Upper lobe of left lung (tissue), 6 donors: ENCODE measurements at places on chromosomes 11 and 22. TPM values are rescaled to one million over a fixed set of nuclear protein-coding genes. Genes with fewer than 3 reads are reported as not detected.

- DNase-seq: no peak
These were observed 300.3 kb downstream of the ST3GAL4 start for GRCh38 chr11:126655807-126656128.

DNA sequence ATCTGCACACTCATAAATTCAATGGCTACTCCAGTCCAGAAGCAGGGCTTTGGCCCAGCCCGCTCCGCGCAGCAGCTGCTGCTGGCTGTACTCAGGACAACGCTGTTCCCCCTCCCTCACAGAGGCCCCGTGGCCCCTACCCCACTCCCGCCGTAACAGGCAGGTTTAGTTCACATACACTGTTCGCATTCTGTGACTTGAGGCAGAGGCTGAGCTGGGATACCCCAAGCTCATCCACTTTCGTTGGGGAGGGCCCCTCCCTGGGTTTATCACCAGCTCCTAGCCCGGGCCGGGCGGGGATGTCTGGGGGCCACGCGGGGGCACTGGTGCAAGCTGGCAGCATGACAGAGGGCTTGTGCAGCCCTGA lies 52.4 kb downstream of the SYT13 start:
- peak; percentile 65 for DNase-seq

The TSKU gene
- total RNA-seq: 6.8 TPM

- peak; percentile 79 for DNase-seq
These were observed at the start of gene GUCY1A2 for GRCh38 chr11:107018219-107018901. Gene GUCY1A2, minus strand, starts transcription at chr11:107018476. Its CDS starts 421 bp downstream, at chr11:107018055.

The ETS1 gene
- total RNA-seq: 85.8 TPM

DNA sequence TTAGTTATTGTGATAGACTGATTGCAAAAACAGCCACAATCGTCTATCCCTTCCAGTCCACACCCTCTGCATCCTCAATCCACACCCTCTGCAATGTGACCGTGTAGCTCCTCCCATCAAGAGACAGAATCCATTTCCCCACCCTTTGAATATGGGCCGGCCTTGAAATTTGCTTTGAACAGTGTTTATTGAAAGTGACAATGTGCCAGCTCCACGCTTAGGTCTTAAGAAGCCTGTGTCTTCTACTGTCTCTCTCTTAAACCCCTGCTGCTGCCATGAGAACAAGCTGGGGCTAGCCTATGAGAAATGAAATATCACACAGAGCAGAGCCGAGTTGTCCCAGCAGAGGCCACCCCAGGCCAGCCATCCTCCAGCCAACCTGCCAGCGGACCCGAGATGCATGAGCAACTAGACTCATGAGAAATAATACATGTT lies 22.3 kb upstream of the MICAL2 start:
- DNase-seq: peak; percentile 44

The SEPTIN3 gene
- 0.79 TPM for total RNA-seq

GRCh38 chr22:22787786-22788459 lies 99.7 kb upstream of the IGLL5 start:
- DNase-seq: peak; percentile 53

DNA sequence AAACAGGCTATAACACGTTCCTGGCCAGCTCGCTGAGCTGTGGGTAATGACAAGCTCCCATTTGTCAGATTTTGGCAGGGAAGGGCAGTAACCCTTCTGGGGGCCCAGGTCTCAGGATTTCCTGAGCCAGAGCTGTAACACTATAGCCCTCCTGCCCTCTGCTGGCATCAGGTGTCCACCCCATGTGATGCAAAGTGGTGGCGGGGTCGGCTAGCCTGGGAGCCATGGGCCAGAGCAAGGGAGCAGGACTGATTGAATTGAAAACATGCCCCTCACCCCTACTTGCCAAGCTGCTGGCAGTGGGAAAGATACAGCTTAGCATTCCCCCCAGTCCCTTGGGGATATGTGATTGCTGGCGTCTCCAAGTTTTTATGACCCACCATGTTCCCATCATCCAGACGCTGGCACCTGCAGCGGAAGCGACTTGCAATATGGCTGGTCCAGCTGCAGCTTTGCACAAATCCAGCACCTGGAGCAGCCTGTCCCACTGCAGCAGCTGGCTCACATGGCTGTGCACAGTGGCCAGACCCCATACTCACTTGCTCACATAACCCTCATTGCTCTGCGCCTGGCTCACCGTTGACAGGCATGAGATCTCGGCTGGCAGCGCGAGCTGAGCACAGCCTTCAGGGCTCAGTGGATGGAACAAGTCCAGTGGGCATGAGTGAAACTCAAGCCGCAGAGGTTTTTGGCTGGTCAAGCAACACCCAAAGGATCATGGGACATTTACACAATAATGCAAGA lies 1147.8 kb downstream of the JRKL start:
- DNase-seq: no peak

GRCh38 chr11:69369210-69369825 lies 75.4 kb downstream of the MYEOV start:
- no peak for DNase-seq

- peak; percentile 73 for DNase-seq
These were observed 179.7 kb downstream of the IGLL1 start for GRCh38 chr22:23400286-23400981.

- DNase-seq: peak; percentile 22
These were observed 40.5 kb downstream of the GGTLC2 start for GRCh38 chr22:22684580-22685561.

- no peak for DNase-seq
These were observed 356.9 kb upstream of the LRRC4C start for GRCh38 chr11:41816396-41816795.

The DCHS1 gene
- 18.3 TPM for total RNA-seq

DNA sequence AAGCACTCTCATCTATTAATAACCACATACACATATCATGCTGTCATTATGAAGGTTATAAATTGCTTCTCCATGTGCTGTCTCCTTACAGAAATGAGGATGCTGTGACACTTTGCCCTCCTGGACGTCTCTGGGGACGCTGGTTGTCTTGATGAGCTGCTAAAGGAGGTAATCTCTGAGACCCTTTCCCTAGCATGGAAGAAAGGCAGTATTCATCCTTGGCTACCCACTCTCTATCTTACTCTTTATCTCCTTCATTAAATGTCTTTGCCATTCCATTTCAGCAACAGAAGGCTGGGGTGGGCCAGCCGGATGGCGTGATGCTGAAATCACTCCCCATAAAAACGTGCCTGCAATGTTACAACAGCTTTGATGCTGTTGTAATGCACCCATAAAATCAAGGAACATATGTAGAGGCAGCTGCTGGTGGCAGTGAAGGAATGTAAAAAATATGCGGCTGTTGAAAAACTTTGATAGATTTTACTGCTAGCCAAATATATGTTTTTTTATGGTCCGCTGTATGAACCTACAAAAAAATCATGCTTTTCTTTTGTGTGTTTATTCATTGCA lies 715.1 kb upstream of the API5 start:
- no peak for DNase-seq

- DNase-seq: no peak
These were observed 26.6 kb upstream of the TTC12 start for GRCh38 chr11:113287801-113288200.

The CTTN gene
- 221 TPM for total RNA-seq

DNA sequence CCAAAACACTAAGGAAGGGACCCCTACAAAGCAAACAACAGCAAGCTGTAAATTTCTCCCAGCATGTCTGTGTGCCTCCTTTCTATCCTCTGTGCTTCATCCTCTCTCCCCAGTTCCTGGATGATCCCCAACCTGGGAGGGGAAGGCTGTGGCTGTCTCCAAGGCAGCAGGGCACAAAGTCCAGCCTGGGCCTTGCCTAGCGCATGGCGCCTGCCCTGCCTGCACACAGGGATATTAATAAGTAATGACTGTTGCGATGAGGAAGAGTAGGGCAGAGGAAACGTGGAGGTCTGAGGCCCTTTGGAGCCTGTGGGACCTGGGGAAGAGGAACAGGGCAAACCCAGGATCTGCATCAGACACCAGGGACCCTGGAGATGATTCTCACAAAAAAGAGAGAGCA lies 2.0 kb downstream of the USH1C start:
- DNase-seq: no peak

The SCUBE1 gene
- total RNA-seq: 26.9 TPM

- no peak for DNase-seq
These were observed 11.1 kb upstream of the MYH9 start for GRCh38 chr22:36398601-36399471.

DNA sequence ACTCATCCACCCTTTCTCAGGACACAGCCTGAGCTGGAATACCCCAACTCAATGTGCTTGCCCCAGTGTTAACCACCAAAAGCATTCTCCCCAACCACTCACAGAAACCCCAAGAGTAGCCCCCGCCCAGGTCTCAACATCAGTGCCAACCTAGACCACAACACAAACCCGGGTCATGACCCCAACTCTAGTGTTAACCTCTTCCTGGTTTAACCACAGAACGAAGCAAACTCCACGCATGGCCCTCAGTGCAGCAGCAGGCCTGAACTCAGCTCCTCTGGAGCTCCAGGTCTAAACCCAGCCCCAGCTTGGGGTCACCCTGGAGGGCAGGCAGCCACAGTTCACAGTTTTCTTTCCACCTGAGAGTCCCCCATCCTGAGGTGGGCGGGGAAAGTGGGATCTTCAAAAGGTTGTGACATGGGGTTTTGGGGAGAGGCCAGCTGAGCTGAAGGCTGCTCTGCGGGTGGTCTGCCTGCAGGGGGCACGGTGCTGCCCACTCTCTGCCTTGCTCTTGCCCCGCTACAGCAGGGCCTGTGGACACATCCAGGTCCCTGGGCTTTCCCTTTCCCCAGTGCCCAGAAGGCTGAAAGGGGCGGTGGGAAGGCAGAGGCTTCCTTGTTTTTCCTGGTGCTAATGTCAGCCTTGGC lies 37.9 kb downstream of the NECTIN1 start:
- DNase-seq: no peak

DNA sequence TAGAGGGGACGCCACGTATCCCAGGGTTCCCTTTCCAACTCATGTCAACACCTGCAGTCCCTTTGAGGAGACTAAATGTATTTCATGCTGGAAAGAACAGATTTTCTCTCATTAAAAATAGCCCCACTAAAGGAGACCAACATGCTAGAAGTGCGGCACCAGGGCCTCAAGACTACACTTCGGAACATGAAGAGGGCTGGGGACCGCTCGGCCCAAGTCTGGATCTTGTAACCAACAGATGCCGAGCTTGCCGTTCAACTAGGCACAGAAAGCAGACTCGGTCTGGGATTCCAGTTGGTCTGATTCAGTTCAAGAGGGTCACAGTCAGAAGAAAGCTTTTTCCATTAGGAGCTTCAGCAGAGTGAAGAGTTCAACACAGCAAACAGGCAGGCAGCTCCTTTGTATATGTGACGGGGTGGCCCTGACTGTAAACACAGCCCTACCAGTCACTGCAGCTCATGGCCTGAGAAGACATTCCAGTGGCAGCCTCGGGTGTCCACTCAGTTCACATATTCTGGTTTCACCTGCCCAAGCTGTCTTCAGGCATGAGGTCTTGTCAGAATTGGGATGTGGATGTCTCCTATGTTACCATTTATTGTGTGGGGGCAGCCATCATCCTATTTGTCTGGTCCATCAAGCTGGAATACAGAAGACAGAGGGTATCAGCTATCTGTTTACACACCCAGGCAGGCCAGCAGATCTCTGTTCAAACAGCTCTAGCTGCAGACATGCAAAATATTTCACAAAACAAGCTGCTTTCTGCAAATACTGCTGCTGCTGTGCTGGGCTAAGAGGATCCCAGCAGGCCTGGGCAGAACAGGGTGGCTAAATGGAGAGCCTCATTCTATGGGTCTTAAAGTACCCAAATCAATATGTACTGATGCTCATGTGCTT lies 8.8 kb downstream of the RIC8A start:
- DNase-seq: no peak

GRCh38 chr11:22466351-22466750 lies 128.2 kb downstream of the SLC17A6 start:
- no peak for DNase-seq

GRCh38 chr11:121459413-121460017 lies 6.7 kb upstream of the SORL1-AS1 start:
- DNase-seq: no peak

DNA sequence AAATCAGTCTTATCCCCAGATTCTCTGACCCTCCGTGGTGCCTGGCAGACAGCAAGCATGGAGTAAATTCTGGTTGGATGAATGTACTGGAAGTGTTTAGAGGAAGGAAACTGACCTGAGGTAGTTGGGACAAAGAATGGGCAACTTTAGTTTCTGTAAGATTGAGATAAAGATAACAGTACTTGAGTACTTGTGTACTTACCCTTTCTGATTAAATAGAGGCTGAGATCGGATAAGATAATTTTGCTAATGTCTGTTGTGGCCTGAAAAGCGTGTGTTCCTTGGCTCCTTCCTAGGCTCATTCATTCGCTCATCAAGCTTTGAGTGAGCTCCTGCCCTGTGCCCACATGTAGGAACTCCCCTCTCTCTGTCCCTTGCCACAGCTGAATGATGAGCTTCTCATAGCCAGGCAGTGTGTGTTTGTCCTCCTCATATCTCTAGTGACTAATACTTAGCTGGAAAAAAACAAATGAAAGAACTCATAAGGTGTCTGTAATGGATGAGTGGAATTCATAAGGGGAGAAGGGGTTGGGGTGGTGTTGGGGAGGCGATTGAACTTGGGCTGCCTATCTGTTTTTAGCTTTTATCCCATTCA lies 118.1 kb downstream of the DBX1 start:
- no peak for DNase-seq

The APOL4 gene
- total RNA-seq: 11.5 TPM

The CELSR1 gene
- total RNA-seq: 68.3 TPM

DNA sequence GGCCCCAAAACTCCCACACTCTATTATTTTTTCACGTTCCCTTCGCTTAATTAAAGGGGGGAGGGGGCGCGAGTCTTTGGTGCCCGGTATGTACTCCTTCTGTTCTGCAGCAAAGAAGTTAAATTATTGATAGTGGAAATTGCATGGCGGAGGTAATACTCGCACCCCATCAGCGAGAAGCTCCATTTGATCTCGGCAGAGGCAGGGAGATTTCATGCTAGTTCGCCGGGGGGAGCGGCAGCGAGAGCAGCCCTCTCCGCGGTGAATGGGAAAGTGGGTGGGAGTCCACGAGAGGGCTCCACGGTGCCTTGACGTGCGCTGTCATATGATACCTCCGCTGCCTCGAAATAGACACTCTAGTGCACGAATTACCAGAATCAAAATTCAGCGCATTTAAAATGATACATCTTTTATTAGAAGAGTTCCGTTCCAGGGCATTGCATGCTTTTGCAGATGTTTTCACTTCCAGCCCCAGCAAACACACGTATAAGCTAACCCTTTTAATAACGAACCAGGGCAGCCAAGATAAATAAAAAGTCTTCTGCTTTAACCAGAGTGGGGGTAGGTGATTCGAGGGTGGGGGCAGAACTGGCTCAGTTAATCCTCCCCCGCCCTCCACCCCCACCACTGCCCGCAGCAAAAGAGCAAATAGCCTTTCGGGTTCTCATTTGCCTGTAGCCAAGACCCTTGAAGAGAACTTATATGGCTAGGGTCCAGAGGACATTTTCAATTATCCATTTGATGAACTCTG lies 1.3 kb upstream of the BDNF start:
- DNase-seq: no peak
